ENCODE measurements at places on chromosomes 13 and 19. TPM values are rescaled to one million over a fixed set of nuclear protein-coding genes. Genes with fewer than 3 reads are reported as not detected.

The TUBA3C gene
- total RNA-seq, result not detected

GRCh38 chr13:33105387-33106005, 89.3 kb downstream of the KL start:
- DNase-seq, result no peak

- DNase-seq, result peak; percentile 53
Measured at GRCh38 chr19:13986348-13986904, 19.7 kb downstream of the RFX1 start.

The EFNA2 gene
- total RNA-seq, result not detected

The PSG1 gene
- not detected for total RNA-seq
